ENCODE measurements at places on chromosomes 2 and 18.

DNA sequence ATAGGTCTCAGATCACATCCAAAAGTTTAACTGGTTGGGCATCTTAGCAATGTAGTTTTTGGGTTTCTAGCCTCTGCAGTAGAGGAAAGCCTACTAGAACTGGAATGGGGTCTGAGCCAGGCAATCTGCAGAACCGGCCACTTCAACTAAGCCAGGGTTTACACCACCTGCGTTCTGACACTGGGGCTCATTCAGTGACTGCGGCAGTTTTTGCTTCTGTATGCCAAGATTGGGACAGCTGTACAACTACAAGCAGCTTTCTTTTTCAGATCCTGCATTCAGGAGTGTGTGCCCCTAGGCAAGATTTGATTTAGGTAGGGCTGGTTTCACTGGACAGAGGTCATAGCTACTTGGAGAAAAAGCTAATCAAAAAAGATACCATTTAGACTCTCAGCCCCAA lies 43.7 kb upstream of the IGFBP5 start:
- no peak for DNase-seq

DNA sequence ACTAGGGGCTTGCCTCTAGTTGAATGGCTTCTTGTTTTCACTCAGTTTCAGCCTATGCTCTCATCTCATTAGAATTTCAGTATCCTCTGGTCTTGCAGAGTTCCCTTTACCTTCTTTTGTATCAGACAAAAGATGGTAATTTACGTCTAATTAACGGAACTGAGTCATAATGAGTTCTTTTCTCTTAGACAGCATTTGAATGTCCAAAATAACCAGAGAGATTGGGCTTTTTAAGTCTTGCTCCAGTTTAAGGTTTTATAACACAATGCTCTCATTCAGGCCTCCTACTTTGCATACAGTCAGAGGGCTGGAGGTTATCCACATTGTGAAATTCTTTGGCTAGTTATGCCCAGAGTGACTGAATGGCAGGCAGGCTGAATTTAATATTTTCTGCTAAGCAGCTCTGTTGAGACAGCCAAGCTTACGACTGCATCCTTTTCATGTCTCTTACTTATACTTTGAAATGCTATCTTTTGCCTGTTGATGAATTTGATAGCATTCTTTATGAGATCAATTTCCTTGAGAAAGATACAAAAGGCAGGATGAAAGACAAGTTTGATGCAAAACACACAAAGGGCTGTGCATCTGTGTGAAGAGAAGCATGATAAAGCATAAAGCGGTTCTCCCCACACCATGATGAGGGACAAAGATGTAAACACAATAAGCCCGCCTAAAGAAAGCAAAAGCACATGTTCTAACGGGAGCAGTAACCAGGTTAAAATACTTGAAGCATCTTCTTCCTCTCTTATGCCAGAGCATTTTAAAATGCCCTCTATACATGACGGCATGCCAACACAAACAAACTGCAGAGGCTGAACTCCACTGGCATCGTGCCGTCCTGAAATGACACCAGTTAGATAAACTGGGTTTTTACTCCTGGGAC lies 90.0 kb downstream of the CDH2 start:
- DNase-seq: no peak

DNA sequence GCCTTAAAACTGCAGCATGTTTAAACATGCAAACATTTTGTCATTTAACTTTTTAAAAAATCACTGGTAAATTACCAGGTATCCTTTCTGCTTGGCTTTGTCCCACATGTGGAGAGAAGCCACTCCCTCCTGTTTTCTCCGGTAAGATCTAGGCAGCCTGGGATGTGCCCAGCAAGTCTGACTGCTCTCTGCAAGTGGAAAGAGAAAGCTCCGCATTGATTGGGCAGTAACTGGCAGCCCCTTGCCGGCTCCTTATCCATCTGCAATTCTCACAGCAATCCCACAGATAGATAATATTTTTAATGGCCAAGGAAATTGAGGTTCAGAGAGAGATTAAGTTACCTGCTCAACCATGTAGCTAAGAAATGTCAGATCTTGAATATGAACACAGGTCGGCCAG lies 136.1 kb downstream of the TMEM200C start:
- no peak for DNase-seq

DNA sequence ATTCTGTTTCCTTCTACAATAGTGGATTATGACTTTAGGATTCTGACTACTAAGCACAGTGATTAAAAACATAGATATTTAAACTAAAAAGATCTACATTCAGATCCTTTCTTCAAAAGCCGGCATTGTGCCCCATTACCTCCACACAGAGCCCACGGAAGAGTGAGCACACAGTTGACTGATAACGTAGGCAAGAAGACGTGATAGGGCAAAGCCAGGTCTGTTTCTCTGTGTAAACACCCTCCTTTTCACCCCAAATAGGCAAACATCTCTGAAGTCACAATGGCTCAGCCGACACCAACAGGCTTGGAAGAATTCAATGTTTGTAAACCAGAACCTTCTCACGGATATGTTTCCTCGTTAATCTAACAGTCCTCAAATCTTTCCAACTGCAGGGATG lies 302.9 kb downstream of the CMPK2 start:
- DNase-seq: no peak

- DNase-seq: no peak
Measured at GRCh38 chr18:28669165-28669564, 492.2 kb upstream of the CDH2 start.

GRCh38 chr18:47970664-47971531 lies 40.4 kb upstream of the SMAD2 start:
- DNase-seq: no peak

DNA sequence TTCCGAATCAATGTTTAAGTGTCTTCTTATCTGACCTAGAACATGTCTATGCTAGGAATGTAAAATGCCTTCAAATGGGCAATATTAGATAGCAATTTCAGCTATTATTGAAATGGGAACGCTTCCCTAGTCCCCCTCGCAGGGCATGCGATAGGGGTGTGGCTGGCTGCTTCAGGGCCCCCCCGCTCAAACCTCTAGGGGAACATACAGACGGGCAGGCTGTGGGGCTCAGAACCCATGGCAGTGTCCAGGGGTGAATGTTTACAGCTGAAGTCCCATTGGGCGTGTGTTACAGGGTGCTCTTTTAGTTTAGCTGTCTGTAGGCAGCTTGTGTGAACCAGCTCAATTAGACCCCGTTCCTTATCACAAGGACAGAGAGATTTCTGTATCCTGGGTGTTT lies 315.9 kb downstream of the DSEL start:
- DNase-seq: no peak

Measured in activated naive CD4-positive, alpha-beta T cell treated with anti-CD3 and anti-CD28 coated beads for 36 hours (primary cell).